Activated T-cell treated with anti-CD3 and anti-CD28 coated beads for 24 hours (primary cell): ENCODE measurements at places on chromosomes 2 and 18.

DNA sequence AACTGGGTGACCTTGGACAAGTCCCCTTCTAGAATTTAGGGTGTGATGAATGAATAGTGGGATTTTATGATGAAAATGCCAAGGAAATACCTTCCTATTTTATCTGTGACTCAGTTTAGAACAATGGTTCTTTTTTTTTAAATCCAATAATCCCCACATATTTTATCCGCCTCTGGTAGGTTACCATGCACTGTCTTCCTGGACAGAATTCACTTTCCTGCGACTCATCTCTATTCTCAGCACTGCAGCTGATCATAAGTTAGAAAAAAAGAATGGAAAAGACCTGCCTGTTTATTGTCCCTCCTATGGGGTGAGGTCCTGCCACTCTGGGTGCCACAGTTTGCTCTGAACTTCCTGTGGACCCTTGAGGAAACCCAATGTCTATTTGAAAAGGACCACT lies 73.1 kb downstream of the IRS1 start:
- DNase-seq = no peak

DNA sequence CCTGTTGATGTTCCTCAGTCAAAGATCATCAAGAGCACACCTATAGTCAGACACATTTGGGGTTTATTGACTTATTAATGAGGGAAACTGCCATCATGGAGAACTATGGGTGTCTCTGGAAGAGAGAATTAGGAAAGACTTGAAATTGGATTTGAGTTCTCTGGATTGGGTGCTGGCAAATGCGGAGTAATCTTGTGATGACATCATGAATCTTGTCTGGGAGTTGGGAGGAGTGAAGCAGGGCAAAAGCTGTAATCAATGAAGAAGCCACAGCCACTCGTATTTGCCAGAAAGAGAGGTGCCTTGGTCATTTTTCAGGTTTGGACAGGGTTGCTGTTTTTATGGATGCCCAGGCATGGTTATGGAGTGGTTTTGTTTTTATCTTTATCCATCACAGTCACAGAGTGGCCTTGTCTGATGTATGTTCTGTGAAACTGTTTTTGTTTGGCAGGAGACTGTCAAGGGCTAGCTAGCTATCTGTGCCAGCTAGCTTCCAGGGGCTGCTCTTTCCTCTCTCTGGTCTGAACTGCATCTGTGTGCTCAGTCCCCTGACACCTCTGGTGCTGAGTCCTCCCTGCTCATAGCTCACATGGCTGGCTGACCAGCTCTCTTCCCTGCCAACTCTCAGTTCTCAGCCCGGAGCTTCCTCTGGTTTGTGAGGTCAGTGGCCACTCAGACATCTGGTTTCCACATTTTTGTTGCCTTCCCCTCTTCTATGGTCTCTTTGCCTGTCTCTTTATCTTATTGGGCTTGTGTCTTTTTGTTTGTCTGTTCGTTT lies 193.4 kb upstream of the RMP24 start:
- no peak for DNase-seq

DNA sequence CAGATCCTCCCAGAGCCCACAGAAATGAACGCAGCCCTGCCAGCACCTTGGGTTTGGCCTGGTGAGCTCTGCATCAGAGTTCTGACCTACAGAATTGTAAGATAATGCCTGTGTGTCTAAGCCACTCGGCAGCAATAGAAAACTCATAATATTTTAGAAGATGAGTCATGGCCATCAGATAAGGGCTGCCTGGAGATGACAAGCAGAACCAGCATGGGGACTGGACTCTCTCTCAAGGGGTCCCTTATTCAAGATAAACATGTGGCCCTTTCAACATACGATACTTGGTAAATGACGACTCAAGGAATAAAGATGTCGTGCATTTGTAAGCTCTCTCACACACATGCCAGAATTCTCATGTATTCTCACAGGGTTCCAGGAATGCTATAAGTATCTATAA lies 8.5 kb upstream of the AGAP1 start:
- DNase-seq = no peak

GRCh38 chr2:176136374-176137251 lies 7.1 kb downstream of the HOXD8 start:
- DNase-seq = no peak
